ENCODE measurements at places on chromosomes 4 and X.

DNA sequence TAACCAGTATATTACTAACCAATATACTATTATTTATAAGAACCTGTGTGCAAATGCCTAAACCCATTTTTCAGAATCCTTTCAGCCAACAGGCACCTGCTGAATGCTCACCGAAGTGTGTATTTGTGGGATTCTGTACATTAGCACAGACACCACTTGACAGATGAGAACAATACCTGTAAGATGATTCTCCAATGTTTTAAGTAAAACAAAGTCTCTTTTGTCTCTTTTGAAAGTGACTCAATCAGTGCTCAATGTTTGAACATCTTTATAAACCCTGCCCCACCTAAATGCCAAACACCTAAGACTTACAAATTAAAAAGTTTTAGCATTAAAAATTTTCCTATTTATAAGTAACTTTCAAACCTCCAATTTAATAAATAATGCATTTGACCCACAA is 763 bp downstream of the ASB9 start:
- DNase-seq: no peak

- DNase-seq: no peak
Observed at GRCh38 chr4:81486502-81486901, 14.8 kb upstream of the RASGEF1B start.

- DNase-seq: no peak
Observed at GRCh38 chrX:44651358-44651757, 108.7 kb upstream of the FUNDC1 start.

DNA sequence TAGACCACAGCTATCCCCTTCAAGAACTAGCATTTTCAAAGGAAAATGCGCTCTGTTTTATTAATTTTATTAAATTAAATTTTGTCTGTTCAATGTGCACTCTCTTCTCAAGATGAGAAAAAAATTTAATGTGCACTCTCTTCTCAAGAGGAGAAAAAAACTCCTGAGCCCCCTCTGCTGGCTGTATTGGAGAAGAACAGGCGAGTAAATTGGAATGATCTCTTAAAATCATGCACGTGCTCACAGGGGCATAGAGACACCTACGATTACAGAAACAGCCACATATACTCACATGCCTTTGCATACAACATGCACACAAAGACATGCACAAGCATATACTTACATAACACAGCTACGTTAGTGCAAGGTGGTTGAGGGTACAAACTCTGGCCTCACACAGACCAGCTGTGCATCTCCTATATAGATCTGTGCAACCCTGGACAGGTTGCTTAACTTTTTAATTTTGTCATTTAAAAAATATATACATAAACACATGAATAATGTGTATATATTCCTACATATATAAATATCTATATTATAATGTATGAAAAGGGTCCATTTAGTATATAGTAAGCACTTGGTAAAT is 176.2 kb upstream of the CXorf66 start:
- DNase-seq: no peak

DNA sequence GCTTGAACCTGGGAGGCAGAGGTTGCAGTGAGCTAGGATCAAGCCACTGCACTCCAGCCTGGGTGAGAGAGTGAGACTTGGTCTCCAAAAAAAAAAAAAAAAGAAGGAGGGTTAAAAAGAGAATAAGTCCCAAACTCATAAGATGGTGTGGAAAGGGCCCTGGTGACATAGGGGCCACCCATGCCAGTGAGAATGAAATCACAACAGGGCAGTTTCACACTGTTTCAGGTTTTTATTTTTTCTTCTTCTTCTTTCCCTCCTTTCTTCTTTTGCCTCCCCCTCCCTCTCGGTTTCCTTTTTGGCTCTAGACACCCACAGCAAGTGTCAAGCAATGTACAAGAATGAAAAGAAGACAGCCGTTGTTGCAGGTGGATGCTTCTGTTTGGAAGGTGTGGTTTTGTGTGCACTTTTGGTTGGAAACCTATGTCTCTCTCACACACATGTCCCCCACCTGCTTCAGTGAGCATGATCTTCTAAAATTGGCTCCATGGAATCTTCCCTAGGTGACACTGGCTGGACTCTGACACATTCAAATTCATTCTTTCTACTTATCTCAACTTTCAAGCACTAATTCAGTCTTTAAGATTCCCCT is 14.4 kb upstream of the TLR8 start:
- no peak for DNase-seq

DNA sequence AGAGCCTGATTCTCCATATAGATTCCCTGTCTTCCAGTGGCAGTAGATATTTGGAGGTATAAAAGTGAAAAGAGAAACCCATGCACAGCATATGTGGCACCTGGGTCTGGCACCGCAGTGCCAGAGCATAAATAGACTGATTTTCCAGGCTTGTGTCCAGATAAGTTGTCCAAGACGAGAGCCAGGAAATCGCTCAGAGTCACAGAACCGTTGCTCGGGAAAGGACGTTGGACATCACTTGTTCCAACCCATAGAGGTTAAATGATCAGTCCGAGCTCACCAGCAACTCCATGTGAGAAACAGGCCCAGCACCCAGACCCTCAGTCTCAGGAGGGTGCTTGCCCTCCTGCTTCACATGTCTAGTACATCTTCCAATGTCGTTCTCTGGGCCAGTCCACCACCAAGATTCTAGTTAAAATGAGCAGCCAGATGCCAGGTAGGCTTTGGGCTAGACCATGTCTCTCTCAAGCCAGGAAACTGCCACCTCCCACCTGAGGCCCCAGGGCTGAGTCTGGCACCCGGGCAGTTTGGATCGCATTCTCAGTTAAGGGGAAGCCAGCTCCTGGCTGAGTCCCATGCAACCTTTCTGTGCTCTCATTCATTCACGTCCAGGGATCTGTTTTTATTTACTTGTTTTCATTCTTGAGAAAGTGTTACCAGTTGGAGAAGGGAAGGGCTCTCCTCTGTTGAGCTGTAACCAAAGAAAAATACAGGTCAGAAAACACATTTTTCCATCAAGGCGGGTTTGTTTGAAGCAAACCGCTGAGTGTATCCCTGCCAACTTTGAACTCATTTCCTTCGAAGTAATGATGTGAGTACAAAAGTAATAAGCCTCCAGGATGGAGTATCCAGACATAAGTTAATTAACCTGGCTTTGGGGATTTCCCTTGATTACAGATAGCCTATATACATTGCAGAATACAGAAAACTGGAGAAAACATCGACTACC is 91.7 kb downstream of the PHOX2B start:
- no peak for DNase-seq

GRCh38 chrX:9770319-9770718 is 4.7 kb upstream of the GPR143 start:
- no peak for DNase-seq
